ENCODE measurements at places on chromosomes 2 and 18.

GRCh38 chr2:143524559-143525401, 395.6 kb downstream of the ARHGAP15 start:
- no peak for DNase-seq

DNA sequence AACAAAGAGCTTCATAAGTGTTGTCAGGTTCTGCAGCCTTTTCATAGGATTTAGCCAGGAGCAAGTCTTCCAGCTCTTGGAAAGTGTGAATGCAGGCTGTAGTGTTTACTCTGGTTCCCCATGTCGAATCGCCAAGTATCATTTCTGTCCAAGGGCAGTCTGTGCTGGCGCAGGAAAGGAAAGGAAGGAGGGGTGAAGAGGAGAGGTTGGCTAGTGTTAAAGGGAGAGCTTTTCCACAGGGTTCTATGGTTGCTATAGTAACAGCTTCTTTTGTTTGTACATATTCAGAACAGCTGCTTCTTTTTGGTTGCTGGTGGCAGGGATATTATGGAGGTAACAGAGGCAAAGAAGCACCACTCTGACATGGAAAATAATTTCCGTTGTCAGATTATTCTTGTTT, 69.9 kb downstream of the KCNH7 start:
- no peak for DNase-seq

DNA sequence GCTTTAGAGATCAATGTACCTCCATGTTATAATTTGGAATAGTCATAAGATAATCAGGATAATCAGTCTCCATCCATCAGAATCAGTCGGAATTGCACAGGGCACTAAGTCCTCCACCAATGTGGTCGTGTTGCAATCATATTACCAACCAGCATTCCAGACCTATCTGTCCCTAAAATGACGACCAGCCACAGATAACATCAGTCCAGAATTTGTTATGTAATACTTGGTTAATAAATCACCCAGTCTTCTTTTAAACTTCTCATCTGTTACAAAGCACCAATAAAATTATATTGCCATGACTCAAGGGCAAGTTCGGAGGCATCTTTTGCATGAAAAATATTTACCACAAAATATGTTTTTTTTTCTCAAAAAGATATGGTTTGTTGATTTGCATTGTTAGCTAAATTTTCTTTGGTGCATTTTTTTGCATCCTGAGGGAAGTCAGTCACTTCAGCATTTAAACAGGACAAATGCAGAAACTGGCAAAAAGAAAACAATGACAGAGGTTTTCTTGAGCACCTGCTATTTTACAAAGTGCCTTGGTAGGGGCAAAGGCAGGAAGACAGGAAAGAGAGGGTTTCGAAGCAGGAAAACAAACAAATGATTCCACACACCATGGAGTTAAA, 29.3 kb downstream of the PIEZO2 start:
- no peak for DNase-seq

DNA sequence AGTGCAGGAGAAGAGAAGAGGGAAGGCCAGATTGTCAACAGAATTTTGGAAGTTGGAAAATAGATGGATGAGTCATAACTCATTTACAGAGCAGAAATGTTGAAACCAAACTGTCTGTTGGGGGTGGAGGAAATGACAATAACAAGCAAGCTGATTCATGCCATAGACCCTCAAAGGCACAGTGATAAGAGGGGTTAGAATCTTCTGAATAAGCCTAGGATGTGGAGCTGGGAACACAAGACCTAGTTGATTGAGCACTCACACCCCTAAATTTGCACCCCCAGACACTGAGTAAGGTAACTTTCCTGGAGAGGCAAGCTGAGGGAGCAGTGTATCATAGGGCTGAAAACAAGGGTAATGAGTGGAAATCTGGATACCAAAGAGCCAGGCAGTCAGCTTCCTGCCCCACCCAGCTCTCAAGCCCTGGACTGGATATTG, 141.4 kb downstream of the SCG2 start:
- peak; percentile 76 for DNase-seq

DNA sequence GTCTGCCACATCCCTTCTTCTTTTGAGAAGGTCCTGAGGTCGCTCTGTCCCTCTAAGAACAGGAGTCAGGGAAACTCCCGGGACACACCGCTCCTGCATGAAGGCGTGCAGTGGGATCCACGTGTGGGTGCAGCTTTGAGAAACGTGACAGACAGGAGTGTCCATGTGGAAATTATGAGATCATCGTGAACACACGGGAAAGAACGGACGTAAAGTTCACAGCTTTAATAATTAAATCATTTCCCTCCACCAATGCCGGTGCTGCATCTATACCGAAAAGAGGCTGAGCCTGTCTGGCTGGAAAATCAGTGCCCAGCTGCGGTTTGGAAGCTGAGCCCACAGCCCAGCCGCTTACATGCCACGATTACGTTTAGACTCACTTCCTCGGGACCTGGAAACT, 372.4 kb upstream of the SALL3 start:
- DNase-seq = no peak

DNA sequence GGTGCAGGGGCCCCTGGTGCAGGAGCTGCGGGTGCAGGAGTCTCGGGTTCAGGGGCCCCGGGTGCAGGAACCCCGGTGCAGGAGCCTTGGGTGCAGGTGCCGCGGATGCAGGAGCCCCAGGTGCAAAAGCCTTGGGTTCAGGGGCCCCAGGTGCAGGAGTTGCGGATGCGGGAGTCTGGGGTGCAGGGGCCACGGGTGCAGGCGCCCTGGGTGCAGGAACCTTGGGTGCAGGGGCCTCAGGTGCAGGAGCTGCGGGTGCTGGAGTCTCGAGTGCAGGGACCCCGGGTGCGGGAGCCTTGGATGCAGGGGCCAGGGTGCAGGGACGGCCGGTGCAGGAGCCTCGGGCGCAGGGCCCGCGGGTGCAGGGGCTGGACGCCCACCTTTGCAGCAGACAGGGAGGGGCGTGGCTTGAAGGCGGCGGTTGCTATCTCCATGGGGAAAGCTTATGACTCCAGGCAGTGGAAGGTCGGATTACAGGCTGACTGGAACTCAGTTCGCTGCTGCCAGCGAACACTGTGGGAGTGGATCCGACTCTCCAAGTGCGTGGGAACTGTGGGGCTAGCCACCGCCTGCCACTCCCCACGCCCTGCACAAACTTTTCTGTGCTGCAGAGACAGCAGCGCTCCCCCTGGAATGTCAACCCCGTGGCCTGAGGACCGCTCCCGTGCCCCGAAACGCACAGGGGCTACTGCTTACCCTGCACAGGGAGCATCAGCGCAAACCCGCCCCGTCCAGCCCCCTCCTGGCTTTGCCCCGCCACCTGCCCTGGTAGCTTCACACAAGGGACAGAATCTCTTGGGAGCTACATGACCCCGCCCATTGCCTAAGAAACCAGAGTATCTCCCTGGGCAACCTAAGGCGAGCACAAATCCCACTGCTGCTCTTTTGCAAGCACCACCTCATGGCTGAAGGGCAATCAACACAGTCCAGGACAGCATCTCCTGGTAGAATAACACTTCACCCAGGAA, 40.3 kb downstream of the COPS9 start:
- no peak for DNase-seq

GRCh38 chr18:23306822-23307221, 146.3 kb upstream of the RIOK3 start:
- no peak for DNase-seq

DNA sequence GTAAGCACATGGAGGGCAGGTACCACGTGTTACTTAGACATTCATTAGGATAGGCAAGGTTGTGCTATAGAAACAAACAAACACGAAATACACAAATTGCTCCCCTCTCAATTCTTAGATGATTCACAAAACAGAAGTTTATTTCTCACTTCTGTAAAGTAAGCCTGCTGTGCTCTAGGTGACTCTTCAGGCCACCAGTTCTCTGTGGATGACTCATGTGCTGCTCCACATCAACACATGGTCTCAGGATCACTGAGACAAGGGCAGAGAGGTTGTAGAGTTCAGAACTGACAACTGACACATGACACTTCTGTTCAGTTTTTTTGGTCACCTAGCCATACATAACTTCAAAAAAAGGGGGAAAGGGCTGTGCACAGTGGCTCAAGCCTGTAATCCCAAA, 70.6 kb downstream of the DAW1 start:
- no peak for DNase-seq

DNA sequence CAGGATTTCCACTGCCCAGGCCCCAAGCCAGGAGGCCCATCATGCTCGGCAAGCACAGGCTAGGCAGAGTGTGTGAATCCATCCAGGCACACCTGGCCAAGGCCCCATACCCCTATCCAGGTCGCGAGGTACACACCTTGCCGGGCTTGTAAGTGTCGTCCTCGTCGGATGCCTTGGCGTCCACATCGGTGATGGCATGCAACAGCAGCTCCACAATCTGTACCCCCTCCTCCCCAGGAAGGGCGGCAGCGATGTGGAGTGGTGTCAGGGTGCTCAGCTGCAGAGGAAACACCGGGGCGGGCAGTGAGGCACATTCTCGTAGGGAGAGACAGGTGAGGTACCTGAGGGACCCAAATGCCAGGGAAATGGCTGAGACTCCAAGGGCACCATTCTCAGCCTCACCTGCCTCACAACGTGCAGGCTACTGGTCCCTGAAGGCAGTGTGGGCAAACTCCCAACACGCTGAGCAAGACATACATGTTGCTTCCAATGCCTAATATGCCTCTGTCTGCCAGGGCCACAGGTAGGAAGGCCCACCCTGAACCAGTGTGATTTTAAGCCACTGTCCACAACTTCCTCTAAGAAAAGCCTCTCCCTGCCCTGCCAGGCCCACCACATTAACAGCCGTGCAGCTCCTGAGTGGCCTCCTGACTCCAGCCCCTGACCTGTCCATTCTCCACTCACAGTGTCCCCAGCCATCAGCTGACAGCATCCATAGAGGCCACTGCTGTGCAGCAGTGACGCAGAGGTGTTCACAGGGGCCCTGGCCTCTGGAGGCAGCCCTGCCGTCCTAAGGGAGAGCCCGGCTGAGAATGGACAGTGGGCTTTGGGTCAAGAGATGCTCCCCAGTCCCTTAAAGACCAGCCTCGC, 44.9 kb downstream of the ANKMY1 start:
- DNase-seq = no peak

- peak; percentile 54 for DNase-seq
These were observed 405.8 kb upstream of the ID2 start for GRCh38 chr2:8276026-8276425.

DNA sequence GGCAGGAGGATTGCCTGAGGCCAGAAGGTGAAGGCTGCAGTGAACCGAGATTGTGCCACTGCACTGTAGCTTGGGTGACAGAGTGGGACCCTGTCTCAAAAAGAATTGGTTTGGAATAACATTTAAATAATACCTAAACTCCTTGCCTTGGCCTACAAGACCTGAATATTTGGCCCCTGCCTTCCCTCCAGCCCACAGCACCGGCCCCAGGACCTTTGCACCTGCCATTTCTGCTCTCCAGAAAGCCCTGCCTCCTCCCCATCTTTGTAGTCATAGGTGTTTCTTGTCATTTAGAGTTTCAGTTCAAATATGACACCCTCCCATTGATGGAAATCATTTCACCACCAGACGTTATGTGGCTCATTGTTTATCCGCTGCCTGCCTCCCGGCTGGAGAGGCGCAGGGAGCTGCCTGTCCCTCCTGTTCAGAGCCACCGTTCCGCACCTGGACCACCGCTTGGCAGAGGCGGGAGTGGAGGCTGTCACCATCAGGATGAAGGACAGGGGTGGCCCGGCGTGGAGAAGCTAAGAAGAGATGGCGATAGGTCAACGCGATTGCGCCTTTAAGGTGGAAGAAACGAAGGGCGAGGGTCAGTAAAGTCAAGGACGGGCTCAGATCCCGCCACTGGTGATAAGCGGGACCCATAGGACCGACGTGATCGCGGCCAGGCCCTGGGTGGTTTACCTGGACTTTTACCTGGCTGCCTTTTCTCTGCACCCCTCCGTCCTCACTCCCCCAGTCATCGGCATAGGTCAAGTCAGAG, 638 bp upstream of the LPIN1 start:
- no peak for DNase-seq

GRCh38 chr2:112168422-112169124, 30.4 kb downstream of the FBLN7 start:
- no peak for DNase-seq

DNA sequence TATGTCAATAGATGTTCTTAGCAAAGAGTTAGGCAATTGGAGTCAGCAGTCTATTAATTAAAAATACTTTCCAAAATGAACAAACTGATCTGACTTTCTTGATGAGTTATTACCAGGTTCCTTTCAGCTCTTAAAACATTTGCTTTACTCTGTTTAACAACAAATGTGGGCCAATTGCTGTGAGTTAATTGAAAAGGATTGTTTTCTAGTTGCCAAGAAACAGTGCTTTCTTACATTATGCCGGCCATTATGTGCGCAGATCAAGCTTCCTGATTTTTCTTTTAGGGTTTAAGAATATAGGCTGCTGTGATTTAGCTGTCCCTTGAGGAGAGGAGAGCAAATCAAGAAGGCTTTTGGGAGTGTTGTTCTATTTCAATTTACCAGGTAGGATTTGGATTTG, 50.5 kb upstream of the ITPRID2 start:
- DNase-seq = no peak

GRCh38 chr2:16140771-16141640, 200.7 kb downstream of the MYCN start:
- no peak for DNase-seq

DNA sequence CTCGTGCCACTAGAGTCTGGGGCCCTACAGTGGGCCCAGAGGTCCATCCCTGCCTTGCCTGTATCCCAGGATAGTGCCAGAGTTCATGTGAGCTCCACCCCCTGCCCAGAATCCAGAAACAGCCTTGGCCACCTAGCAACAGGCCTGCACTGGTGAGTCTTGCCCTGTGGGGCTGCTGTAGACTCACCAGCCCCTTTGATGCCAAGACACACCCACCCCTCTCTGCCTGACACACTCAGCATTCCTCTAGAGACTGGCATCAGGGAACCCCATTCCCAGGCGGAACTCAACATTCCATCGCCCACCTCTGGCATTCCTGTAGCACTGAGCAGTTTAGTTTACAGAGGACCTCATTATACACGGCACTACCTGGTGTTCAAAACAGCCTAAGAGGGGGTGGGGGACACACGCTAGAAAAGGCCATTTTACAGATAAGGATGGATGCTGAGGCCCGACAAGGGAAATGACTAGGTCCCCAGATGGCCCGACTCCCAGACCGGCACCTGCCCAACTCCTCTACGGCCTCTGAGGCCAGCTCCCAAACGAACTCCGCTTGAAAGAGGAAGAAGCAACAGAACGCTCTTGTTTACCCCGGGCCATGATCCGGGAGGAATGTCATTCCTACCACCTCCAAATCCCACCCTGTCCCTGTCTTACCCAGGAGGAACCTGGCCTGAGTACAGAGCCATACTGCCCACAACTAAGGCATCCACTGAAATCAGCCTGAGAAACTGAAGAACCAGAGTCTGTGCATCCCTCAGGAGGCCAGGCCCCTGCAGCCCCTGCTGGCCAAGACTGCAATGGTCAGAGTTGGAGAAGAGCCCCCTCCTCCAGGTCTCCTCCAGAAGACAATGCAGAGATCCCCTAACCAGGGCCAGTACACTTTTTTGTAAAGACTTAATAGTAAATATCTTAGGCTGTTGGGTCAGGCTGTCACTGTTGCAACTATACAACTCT, 180.2 kb downstream of the TNS1 start:
- no peak for DNase-seq

Measured in CD14-positive monocyte (primary cell).